Activated T-helper 1 cell treated with anti-CD3 and anti-CD28 coated beads, Interleukin-2, amount 50 U/mL, for 16 hours (primary cell): ENCODE measurements at places on chromosomes 12 and 14.
A peak's percentile ranks its signal among the peaks of the same experiment; 100 is the strongest.

GRCh38 chr12:69601962-69602685 lies 8.6 kb downstream of the LRRC10 start:
- no peak for DNase-seq

- DNase-seq = no peak
These were observed 44.9 kb downstream of the BBS10 start for GRCh38 chr12:76303365-76303764.

DNA sequence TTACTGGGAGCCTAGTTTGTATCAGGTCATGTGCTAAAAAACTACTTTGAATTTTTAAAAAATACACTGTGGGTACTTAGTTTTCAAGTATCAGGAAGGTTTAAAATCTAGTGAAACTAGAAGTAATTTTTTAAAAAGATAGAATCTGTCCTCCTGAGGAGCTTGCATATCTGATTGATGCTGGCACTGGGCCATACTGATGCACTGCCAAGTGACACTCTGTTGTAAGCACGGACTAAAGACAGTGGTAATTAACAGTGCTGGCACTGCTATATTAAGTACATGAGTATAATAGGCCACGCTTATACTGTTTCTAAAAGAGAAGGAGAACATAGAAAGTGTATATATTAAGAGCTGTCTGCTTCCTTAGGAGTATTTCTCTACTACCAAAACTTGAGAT lies 10.0 kb upstream of the TBC1D30 start:
- DNase-seq = no peak

DNA sequence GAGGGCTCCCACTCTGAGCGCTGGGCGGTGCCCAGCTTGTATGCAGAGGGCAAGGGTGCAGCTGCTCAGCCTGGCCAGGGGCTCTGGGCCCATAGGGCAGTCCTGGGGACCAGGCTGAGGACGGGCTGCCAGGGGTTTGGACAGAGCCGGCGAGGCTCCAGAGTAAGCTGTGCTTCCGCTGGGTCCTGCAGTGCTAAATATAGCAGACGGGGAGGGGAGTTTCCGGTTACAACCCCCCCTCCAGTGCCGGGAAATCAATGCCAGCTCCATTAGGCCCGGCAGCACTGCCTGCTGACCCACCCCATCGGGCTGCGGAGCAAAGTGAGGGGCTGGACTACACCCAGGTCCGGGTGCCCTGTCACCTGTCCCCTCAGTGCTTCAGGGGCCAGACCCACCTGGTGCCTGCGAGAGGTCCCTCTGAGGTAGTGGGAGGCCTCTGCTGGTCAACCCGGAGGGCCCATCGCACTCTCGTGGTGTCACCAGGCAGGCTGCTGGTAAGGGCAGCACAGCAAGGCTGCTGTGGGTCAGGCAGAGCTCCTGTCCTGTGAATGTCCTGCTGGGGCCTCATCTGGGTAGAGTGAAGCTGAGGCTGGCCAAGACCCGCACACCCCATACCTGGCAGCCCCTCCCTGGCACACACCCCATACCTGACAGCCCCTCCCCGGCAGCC lies 2.6 kb upstream of the JAG2 start:
- no peak for DNase-seq

GRCh38 chr14:69842686-69843420 lies 36.4 kb upstream of the SMOC1 start:
- DNase-seq = no peak

DNA sequence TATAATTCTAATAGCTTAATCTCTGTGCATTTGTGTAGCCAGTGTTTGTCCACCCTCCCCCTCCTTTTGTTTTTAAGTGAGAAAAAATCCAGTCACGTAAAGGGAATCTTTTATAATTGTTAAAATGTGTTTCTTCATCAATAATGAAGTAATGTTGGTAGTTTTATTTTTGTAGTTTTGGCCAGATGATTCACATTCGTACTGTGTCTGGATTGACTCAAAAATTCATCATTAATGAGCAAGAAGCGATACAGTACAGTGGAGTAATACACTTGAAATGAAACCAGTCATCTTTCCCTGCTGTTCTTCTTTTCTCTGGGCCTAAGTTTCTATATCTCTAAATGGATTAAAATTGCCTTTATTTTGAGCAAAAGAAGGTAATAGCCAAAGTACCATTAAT lies 86.5 kb downstream of the SRGAP1 start:
- DNase-seq = no peak

DNA sequence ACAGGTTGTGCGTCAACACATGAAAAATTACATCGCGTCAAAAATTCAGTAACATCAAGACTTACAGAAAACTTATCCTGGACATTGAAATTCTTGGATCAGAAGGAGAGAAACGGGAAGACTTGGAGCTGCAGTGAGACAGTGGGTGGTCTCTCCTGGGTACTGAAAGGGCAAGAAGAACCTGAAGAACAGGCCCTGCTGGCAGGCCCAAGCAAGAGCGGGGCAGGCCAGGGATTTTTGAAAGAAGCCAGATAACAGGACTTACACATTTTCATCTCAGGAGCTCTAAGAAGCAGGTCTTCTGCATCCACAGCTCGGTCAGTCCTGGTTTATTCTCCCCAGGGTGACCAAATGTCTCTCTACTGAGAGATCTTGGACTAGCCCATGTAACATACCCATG lies 466.5 kb upstream of the SOX5 start:
- DNase-seq = no peak

GRCh38 chr12:4434706-4435425 lies 10.7 kb downstream of the FGF6 start:
- DNase-seq = no peak

DNA sequence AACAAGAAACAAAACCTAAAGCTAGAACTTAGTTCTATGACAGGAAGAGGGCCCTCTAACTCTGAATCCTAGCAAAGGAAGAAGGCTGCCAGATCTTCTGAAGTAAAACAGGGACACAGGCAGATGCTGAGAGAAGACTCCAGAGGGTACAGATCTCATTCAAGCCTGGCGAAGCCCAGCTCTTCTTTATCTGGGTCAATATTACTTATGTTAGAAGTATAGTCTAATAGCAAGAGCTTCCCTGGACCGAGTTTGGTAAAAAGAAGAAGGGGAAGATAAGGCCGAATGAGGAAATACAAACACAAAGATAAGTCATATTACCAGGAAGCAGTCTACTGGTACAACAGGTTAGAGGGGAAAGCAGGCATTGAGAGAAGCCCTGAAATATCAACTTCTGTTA lies 79.9 kb upstream of the CCDC91 start:
- DNase-seq = no peak

DNA sequence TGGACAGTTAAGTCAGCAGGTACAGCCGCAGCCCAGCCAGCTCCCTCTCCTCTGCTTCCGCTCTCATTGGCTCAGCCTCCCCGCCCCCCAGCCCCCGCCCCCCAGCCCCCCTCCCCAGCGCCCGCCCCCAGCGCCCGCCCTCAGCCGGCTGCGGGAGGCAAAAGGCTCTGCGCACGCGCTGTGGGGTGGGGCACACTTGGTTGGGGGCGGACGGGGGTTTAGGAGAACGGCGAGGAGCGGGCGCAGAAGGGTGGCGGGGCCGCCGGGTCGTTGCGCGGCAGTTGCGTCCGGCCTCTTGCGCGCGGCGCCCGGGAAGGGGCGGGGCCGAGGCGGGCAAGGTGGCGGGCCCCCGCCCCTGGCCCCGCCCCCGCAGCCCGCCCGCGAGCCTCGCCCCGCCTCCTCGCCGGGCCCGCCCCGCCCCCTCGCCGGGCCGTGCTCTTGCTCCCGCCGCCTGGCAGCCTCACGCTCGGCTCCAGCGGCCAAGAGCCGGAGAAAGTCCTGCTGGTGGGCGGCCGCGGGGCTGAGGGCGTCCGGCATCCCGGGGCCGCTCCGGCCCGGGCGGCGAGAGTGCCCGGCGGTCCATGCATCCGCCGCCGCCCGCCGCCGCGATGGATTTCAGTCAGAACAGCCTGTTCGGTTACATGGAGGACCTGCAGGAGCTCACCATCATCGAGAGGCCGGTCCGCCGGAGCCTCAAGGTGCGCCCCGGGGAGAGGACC lies at the start of gene PPP4R4:
Gene PPP4R4, plus strand, starts transcription at position 438 of the 719 bp plus-strand sequence. Its CDS starts 144 bp downstream, at position 582.
- DNase-seq = peak; percentile 75

- DNase-seq = no peak
These were observed 69.7 kb downstream of the HELB start for GRCh38 chr12:66371982-66372381.

DNA sequence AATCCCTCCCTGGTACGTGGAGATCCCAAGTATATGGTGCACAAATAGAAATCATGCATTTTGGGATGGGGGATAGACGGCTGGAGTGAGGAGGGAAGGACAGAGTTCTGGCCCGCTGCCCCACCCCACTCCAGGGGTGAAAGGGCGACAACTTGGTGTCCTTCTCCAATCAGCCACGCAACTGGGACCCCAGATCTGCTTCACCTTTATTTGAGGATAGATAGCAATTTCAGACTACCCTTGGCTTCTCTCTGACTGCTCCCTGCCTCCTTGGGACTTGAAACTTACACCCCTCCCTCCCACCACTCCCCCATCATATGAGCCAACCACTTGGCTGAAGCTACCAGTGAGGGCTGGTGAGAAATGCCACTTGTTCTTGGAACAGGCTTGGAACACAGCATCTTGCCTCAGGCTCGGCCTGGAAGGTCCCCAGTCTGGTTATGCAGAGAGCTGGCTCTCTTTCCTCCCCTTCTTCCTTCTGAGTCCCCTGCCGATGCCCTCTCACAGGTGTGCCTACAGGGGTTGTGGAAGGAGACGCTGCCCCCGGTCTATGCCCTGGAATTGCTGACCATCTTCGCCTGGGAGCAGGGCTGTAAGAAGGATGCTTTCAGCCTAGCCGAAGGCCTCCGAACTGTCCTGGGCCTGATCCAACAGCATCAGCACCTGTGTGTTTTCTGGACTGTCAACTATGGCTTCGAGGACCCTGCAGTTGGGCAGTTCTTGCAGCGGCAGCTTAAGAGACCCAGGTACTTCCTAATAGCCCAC lies 8.1 kb downstream of the OAS3 start:
- no peak for DNase-seq

DNA sequence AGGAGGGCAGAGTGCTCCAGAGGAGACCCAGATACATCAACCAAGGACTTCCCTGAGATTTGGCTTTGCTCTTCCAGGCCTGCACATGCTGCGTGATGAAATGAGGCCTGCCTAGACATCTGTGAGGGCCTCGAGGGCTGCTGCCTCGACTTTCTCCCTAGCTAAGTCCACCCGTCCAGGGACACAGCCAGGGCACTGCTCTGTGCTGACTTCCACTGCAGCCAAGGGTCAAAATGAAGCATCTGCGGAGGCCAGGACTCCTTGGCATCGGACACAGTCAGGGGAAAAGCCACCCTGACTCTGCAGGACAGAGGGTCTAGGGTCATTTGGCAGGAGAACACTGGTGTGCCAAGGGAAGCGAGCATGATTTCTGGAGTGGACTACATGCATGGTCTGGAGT lies 10.7 kb downstream of the SLC25A47 start:
- no peak for DNase-seq

DNA sequence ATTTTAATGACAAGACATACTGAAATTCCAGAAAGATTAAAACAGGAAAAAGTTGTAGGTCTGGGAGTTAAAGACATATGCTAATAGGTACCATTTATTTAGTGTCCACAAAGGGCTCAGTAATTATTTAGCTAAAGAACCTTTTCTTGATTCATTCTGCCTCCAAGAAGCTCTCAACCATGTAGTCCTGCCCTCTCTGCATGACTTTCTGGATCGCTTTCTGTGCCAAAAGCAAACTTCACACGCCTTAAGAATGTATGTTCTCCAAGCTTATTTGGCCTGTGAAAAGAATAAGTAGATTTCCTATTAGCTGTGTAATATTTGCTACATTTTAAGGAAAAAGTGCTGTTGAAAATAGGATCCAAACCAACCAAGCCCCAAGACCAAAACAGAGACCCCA lies 291.7 kb downstream of the C12orf75 start:
- DNase-seq = no peak

DNA sequence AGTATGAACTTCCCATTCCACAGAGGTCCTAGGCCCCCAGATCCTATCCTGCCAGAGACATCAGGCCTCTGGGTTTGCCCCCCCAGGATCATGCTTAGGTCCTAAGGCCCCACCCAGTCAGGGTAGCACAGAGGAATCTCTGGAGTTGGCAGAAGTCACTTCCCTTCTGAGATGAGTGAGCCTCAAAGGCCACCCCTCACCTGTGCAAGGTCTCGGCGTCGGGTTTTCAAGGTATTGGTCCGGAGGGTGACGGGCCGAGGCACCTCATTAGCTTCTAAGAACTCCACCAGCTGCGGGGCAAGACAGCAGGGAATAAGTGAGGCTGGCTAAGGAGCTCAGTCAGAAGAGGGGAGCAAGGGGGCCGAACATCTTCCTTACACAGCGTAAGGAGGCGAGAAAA lies 5.2 kb downstream of the NOP2 start:
- no peak for DNase-seq

- DNase-seq = no peak
These were observed 17.9 kb downstream of the SPTLC2 start for GRCh38 chr14:77598366-77599070.

- no peak for DNase-seq
These were observed 16.9 kb downstream of the CDKN1B start for GRCh38 chr12:12734054-12734453.

DNA sequence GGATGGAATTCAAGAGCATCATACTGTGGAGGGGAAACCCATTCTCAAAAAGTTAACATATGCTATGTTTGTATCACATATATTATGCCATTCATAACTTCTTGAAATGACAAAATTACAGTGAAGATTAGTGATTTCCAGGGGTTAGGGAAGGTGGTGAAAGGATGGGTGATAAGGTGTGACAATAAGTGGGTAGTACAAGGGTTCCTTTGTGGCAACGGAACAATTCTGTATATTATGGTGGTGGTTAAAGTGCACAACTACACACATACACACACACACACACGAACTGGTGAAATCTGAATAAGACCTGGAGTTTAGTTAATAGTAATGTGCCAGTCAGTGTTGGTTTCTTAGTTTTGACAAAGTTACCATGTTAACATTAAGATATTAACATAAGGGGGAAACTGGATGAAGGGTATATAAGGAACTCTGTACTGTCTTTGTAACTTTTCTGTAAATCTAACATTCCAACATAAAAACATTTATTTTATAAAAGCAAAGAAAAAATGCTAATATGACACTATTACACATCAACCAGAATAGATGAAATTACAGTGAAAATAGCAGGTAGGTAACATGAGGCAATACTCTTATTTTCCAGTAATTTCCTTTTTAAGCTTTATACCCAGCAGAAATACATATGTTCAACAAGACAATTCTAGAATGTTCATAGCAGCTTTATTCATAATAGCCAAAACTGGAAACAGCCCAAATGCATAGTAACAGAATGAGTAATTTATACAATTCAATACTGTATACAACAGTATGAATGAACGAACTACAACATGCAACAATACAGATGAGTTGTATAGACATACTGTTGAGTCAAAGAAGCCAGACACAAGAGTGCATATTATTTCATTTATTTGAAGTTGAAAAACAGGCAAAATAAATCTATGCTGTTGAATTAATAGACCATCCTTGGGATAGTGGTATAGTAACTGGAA lies 44.0 kb upstream of the OR5AU1 start:
- no peak for DNase-seq

- DNase-seq = no peak
These were observed 83.0 kb upstream of the FAR2 start for GRCh38 chr12:29066011-29066588.

GRCh38 chr12:123050331-123050831 lies 69.9 kb downstream of the ARL6IP4 start:
- DNase-seq = no peak
